Trophoblast cell (in vitro differentiated cells and primary cell): ENCODE measurements at places on chromosomes 6 and 20.

GRCh38 chr6:50249493-50249892 lies 199.8 kb upstream of the DEFB112 start:
- no peaks in the 10 kb centered on the region for H3K27me3 ChIP-seq
- no peak overlapping the region for H3K4me3 ChIP-seq
- no peaks in the 10 kb centered on the region for H3K4me1 ChIP-seq

DNA sequence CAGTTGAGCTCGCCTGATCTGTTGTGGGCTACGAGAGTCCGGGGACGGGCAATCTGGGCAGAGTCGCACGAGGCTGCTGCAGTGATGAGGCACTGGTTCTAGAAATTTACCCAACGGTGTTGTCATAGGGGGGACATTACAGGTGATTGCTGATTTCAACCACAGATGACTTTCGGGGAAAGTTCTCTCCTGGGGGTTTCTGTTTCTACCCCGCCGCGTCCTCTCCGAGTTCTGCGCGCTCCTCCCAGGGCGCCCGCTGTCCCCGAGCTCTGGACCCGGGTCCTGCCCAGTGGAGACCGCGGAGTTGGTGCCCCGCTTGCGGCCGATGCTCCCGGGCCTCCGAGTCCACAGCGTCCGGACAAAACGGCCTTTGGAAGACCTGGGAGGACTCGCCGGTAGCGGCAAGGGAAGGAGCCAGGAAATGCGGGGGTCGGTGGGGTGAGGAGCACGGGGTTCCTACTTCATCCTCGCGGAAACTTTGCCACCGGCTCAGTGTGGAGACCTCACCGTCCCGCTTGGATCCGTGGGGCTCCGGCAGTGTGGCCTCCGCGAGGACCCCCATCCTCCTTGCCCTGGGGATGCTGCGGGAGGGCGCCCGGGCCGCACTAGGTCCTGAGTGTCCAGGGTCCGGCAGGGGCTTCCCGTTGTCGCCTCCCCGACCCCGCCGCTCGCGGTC lies 12.3 kb upstream of the RAET1L start:
- H3K4me1 ChIP-seq: no peaks in the 10 kb centered on the region
- DNase-seq: no peak
- no peaks in the 10 kb centered on the region for H3K36me3 ChIP-seq
- no peak overlapping the region for H3K27ac ChIP-seq

DNA sequence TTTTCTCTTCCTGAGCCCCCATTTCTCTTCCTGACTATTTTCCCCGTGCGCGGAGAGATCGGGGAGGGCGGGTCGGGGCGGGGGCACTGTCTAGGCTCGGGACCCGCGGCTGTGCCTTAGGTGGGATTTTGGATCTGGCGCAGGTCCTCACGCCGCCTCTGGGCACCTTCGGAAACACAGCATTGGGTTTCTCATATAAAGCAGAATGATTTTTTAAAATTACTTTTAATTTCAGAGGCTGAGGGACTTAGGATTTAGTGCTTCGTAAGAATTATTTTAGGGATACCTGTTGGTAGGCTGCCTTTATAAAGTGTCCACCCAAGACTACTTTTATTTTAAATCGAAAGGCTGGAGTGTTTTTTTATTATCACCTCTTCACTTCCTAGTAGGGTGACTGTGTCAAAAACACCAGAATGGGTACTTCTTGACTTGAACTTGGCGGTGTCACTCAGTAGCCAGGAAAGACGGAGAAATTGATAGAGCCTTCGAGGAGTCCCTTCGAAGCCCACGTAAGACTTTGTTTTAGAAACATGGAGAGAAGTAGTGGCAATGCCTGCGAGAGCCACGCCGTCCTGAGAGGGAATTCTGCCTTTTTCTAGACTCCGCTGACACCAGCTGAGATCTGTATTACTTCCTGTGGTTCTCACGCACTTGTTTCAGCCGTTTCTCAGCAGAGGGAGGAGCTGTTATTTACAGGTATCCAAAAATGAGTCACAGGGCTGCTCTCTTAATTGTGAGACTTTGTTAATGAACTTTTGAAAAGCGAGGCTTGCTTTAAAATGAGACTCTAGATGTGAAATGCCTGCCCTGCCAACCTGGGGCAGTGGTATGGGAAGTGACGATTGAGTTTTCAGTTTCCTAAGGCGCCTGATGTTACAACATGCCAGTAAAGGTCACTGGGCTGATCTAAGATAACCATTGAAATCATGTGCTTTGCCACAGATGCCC lies 667 bp downstream of the STX11 start:
- peaks cover 18% of the 10 kb centered on the region for H3K27me3 ChIP-seq
- H3K4me3 ChIP-seq: peak overlapping the region; percentile 77
- no peaks in the 10 kb centered on the region for H3K36me3 ChIP-seq
- H3K4me1 ChIP-seq: no peaks in the 10 kb centered on the region

- H3K4me3 ChIP-seq: no peak overlapping the region
- peaks cover 4% of the 10 kb centered on the region for H3K4me1 ChIP-seq
- H3K36me3 ChIP-seq: no peaks in the 10 kb centered on the region
- no peaks in the 10 kb centered on the region for H3K27me3 ChIP-seq
- DNase-seq: no peak
- no peak overlapping the region for H3K27ac ChIP-seq
These were observed 173.9 kb downstream of the LMBRD1 start for GRCh38 chr6:69622924-69623323.

GRCh38 chr6:6402591-6402990 lies 82.1 kb upstream of the F13A1 start:
- DNase-seq: no peak
- no peaks in the 10 kb centered on the region for H3K36me3 ChIP-seq
- H3K27me3 ChIP-seq: no peaks in the 10 kb centered on the region
- no peaks in the 10 kb centered on the region for H3K4me1 ChIP-seq

DNA sequence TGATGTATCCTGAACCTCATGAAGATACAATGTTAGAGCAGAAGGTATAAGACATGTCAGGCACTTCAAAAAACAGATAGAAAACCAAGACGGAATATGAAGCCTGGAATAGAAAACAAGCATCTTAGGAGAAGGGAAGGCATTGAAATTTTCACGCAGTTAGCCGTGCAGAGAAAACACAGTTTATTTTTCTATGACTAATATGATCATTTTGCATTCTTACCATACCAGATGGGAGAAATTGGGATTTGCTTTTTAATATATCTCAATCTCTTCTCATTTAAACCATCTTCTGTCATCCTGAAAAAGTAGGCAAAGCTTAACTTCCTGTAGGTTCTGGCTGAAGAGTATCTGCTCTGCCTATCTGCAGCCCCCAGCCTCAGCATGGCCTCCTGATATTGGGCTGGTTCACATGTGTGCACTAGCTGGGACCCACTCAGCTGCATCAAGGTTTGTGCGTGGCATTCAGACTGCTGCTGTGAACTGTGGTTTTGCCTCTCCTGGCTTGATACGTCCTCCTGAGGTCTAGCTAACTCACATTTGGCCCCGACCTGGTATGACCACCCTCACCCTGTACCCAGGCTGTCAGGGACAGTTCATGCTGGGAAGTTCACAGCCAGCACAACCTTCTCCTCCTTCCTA lies 392.5 kb upstream of the SASH1 start:
- no peak overlapping the region for H3K4me3 ChIP-seq
- no peak for DNase-seq
- peaks cover 3% of the 10 kb centered on the region for H3K36me3 ChIP-seq

- no peak overlapping the region for H3K4me3 ChIP-seq
- peaks cover 33% of the 10 kb centered on the region for H3K36me3 ChIP-seq
- peaks cover 54% of the 10 kb centered on the region for H3K4me1 ChIP-seq
- H3K27ac ChIP-seq: peak overlapping the region; percentile 90
These were observed 10.7 kb downstream of the SDC4 start for GRCh38 chr20:45337367-45338120.

DNA sequence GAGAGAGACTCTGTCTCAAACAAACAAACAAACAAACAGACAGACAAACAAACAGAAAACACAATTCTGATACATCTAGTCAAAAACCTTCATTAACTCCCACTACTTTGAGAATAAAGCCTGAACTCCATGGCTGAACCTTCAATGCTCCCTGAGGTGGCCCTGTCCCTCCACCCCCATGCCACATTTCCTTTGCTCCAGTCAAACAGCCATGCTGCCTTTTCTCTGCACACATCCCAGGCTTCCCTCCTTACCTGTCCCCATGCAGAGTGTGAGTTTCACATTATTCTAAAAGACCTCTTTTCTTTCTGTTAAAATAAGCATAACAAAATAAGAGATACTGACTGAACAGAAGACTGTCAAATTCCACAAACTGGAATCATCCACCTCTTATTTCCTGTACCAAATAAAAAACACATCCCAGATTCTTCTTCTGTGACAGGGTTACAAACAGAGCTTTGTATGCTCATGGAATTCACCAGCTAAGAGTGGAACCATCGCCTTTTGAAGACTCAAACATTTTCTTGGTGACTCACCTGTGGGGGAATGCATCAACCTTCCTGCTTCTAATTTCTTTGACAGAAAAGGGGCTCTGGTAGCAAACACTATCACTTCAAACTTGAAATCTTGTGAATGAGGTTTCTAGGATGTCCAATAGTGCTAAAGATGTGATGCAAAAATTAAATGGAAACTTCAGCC lies 71.0 kb upstream of the SLC22A16 start:
- peaks cover 16% of the 10 kb centered on the region for H3K4me1 ChIP-seq
- no peaks in the 10 kb centered on the region for H3K36me3 ChIP-seq
- no peak overlapping the region for H3K4me3 ChIP-seq
- no peak for DNase-seq

- H3K4me1 ChIP-seq: no peaks in the 10 kb centered on the region
- H3K4me3 ChIP-seq: no peak overlapping the region
- no peaks in the 10 kb centered on the region for H3K27me3 ChIP-seq
- peak; percentile 47 for DNase-seq
These were observed 59.0 kb downstream of the QRSL1 start for GRCh38 chr6:106688177-106688951.

GRCh38 chr6:158780988-158781691 lies 38.0 kb downstream of the EZR start:
- peak; percentile 85 for DNase-seq
- H3K36me3 ChIP-seq: peaks cover 59% of the 10 kb centered on the region
- H3K4me1 ChIP-seq: peaks cover 14% of the 10 kb centered on the region
- no peaks in the 10 kb centered on the region for H3K27me3 ChIP-seq
- peak overlapping the region; percentile 79 for H3K27ac ChIP-seq
- H3K4me3 ChIP-seq: no peak overlapping the region

DNA sequence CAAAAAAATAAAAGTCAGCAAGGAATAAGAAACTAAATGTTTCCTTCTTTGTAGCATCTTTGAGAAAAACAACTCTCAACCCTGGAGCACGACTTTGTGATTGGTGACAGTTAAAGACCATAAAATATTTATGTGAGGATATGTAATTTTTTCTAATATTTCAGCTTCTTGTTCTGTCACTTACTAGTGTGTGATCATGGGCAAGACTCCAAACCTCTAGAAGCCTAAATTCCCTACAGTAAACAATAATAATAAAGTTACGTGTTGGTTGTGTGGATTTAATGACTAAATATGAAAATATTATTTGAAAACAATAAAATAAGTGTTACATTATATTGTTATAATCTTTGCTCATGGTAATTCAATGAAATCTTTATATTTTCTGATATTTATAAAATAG lies 735.6 kb upstream of the MARCKS start:
- H3K4me3 ChIP-seq: no peak overlapping the region
- no peaks in the 10 kb centered on the region for H3K27me3 ChIP-seq
- no peaks in the 10 kb centered on the region for H3K36me3 ChIP-seq
- peak overlapping the region; percentile 83 for H3K27ac ChIP-seq
- no peaks in the 10 kb centered on the region for H3K4me1 ChIP-seq

DNA sequence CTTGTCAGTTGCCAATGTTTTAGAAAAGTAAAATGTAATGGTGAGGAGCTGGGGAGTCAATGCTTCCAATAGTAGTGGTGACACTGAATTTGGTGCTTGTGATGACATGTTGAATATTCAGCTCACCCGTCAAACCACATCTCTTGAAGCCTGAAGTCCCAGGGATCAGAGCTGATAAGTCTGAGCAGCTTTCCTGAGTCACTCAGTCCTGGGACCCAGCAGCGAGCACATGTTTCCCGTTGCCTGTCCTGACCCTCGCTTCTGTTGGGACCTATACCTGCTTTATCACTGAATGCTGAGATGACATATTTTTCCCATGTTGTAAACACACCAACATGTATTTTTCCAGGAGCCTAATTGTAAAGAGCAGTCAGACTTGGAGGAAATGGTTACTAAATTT lies 693.6 kb downstream of the QKI start:
- no peaks in the 10 kb centered on the region for H3K27me3 ChIP-seq
- no peaks in the 10 kb centered on the region for H3K36me3 ChIP-seq
- H3K4me3 ChIP-seq: no peak overlapping the region
- no peak for DNase-seq
- no peak overlapping the region for H3K27ac ChIP-seq
- peaks cover 2% of the 10 kb centered on the region for H3K4me1 ChIP-seq

DNA sequence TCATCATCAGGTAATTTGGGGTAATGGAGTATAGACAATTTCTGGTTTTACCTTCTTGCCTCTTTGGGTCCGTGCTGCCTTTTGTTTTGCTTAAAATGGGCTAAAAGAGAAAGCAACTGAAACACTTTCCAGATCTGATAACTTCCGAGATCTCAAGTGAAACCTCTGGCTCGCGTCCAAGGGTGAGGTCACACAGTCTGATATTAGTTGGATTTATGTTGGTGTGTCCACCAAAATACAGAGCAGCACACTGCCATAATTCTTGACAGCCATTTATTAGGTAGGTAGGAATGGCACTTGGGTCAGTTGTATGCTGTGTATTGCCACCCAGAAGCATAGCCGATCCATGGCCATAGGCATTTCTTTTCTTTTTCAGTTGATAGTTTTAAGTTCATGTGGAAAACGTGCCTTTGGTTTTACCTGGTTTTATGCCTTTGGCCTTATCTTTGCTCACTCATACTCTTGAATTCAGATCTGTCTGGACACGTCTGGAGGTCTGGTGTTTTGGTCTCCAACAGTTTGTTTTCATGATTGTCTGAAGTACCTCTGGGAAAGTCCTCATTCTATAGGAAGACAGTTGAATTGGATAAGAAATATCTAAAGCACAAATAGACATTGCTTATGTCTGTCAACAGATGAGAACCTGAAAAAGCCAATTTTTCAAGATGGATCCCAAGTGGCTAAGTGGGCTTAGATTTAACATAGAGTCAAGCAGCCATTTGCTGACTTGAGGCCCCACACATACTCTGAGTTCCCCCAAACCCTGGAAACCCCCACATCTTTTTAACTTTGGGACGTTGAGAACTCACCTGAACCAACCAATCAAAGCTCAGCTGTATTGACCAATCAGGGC lies 320.8 kb downstream of the SOX4 start:
- peaks cover 14% of the 10 kb centered on the region for H3K36me3 ChIP-seq
- no peaks in the 10 kb centered on the region for H3K27me3 ChIP-seq
- H3K4me1 ChIP-seq: peaks cover 9% of the 10 kb centered on the region
- no peak overlapping the region for H3K27ac ChIP-seq
- no peak for DNase-seq

DNA sequence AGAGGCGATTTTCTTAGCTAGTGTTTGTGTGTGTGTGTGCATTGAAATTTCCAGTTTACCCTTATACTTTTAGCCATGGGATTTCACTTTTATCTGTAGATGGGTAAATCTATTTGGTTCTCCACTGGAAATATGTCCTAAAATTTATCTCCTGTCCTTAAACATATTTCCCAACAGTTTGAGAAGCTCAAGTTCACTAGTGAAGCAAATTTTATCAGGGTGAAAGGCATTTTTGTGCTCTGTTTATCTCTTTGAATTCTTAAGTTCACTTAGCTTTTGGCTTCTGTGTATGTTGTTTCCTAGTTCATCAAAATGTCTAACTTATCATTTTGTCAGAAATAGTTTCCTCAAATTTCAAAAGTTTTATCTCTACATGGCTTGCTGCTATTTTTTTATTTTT lies 561.6 kb downstream of the PHF3 start:
- no peak overlapping the region for H3K4me3 ChIP-seq
- no peaks in the 10 kb centered on the region for H3K36me3 ChIP-seq
- no peak for DNase-seq
- H3K4me1 ChIP-seq: no peaks in the 10 kb centered on the region
- H3K27ac ChIP-seq: no peak overlapping the region

- no peak overlapping the region for H3K4me3 ChIP-seq
- H3K27me3 ChIP-seq: no peaks in the 10 kb centered on the region
- no peak for DNase-seq
- H3K36me3 ChIP-seq: no peaks in the 10 kb centered on the region
- no peak overlapping the region for H3K27ac ChIP-seq
These were observed 6.0 kb upstream of the BPIFA1 start for GRCh38 chr20:33229843-33230242.
